ENCODE measurements at places on chromosomes 16 and 17.

DNA sequence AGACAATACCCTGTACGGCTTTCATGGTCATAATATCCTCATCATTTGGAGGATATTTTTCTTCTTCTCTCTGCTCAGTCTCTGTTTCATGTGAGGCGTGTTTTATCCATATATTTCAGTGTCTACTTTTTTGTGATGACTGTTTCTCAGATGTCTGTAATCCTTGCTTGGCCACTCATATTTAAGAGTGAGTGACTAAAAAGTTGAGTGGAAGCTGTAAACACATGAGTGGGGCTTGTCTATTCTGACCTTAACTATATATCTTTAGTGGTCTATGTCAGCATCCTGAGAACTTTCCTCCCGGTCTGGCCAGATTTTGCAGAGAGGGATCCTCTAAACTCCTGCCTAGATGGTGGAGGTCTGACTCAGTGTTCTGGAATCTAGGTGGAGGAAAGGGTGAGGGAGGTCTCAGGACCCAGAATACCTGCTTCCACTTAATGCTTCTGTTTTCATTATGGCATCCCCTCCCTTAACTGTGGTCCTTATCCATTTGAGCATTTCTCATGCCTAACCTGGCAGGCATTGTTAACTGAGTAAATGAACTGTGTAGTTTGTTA is 6.0 kb downstream of the DDX19B start:
- no peak for DNase-seq

GRCh38 chr16:7644176-7644575 is 311.5 kb downstream of the RBFOX1 start:
- DNase-seq = no peak

DNA sequence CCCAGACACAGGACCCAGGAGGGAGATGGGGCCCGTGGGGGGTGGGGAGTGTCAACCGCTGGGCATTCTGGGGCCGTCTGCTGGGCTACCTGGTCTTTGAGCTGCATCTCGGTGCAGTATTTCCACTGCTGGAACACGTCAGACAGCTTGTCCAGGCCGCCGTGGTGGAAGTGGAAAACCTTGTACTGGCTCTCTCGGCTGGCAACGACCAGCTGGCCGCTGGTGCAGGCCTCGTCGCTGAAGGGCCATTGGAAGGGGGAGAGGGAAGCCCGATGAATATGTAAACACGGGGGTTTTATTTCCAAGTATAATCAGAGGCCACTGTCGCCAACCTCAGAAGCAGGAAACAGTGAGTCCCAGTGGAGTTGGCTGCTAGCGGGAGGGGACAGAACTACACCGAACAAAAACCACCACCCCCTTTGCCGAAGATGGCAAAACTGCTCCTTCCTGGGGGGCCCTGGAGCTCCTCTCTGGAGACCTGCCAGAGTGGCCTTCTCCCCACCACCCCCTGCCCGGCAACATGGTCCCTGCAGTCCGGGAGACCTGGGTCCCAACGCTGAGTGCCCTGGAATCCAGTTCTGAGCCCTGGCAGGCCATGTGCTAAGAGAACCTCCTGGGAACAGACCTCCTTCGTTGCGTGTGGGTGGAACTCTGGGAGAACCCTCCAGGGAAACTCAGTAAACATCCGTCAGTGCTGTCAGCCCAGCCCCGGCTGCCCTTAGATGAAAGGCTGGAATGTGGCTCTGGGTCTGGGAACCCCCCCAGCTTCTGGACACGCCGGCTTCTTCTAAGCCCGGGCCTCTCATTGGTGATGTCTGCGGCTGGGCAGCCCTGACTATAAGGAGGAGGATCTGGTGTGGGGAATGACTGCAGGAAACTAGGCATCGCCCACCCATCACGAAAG is 84.1 kb downstream of the TBC1D16 start:
- DNase-seq = no peak

- DNase-seq = no peak
Measured at GRCh38 chr17:79370126-79370525, 240.7 kb downstream of the RBFOX3 start.

GRCh38 chr17:70049801-70050591 is 25.0 kb upstream of the KCNJ16 start:
- no peak for DNase-seq

DNA sequence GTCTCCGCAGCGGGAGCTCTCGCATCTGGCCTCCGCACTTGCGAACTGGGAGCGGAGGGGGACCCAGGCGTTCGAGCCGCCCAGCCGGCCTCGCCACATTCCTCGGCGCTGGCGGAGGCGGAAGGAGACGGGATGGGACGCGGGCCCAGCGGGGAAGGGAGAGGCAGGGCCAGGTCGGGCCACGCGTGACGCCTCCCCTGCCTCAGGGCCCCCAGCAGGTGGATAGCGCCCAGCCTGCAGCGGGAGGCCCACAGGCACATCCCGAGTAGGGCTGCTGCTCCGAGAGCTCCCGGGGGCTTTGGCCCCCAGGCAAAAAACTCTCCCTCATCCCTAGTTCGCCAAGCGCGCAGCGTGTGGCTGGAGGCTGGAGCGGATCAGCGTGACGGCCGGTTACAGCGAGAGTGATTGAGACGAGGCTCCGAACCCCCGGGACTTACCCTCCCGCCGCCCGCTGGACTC is 800 bp downstream of the PLEKHH3 start:
- peak; percentile 8 for DNase-seq

- no peak for DNase-seq
Measured at GRCh38 chr16:19743816-19744159, 25.7 kb downstream of the IQCK start.

- DNase-seq = no peak
Measured at GRCh38 chr16:80547145-80547544, 6.4 kb downstream of the DYNLRB2 start.

- no peak for DNase-seq
Measured at GRCh38 chr17:50913120-50913519, 47.0 kb upstream of the TOB1 start.

DNA sequence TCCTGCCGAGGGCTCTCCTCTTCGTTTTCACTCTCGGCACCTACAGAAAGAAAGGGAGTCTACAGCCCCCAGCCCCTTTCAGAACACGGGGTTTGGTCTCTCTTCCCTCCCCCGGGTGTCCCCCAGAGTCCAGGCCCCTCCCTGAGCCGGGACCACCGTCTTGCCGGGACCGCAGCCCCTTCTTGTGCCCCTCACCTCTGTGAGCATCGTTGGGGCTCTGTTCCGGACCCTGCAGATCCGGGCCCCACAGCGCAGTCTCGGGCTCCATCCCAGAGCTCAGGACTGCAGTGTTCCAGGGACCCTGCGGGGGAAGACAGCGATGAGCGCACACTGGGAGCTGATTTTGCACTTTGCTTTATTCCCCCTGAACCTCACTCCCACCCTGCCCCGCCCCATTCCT is 2.8 kb downstream of the ZNF629 start:
- no peak for DNase-seq

GRCh38 chr17:40174514-40174913 is 2.8 kb upstream of the RAPGEFL1 start:
- DNase-seq = no peak

GRCh38 chr17:50072130-50072529 is 16.2 kb downstream of the ITGA3 start:
- DNase-seq = peak; percentile 82

DNA sequence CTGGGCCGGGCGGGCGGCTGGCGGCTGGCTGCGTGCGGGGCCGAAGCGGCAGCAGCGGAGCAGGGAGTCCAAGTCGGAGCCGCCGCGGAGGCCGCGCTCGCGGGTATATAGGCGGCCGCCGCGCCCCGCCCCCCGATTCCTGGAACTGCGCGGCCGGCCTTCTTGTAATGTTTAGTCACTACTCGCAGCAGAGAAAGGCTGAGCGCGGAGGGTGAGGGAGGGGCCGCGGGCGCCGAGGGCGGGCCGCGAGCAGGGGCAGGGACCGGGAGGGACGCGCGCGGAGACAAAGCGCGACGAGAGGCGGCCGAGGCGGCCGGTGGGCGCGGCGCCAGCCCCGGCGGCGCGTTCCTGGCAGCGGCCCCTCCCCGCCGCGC is at the start of gene SOCS3:
SOCS3 (minus strand) TSS at position 81 of the 374 bp plus-strand sequence. CDS start 982 bp downstream, outside the sequence.
- DNase-seq = peak; percentile 84

GRCh38 chr17:67358612-67359011 is 7.8 kb downstream of the PSMD12 start:
- no peak for DNase-seq

GRCh38 chr17:385178-385835 is 32.7 kb upstream of the RPH3AL start:
- DNase-seq = no peak

DNA sequence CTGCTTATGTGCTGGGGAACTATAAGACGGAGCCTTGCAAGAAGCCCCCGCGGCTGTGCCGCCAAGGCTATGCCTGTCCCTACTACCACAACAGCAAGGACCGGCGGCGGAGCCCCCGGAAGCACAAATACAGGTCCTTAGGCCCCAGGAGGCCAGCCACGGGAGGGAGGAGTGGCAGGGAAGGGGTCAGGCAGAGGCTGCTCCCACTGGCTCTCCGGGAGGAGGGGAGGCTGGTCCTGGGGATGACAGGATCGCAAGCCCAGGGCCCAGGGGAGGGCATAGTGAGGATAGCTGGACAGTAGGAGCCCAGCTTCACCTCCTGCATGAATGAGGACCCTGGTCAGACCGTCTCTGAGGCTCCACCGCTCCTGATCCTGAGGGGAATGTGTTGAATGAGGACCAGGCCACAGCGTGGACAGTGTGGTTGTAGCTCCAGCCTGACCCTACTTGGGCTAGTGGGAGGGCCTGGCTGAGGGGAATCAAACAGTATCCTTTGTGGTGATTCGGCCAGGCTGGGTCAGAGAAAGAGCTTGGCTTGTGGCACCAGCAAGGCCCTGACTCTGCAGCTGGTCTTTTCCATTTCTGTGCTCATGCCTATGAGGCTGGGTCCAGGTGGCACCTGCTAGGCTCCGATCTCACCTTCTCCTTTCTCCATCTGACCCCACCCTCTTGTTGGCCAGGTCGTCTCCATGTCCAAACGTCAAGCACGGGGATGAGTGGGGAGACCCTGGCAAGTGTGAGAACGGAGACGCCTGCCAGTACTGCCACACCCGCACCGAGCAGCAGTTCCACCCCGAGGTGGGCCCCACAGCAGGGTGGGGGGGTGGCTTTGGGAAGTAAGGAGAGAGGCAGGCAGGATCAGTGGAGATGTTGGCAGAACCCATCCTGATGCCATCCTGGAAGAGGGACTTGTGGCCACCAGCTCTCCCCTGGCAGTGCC is 28.7 kb downstream of the UNK start:
- no peak for DNase-seq

DNA sequence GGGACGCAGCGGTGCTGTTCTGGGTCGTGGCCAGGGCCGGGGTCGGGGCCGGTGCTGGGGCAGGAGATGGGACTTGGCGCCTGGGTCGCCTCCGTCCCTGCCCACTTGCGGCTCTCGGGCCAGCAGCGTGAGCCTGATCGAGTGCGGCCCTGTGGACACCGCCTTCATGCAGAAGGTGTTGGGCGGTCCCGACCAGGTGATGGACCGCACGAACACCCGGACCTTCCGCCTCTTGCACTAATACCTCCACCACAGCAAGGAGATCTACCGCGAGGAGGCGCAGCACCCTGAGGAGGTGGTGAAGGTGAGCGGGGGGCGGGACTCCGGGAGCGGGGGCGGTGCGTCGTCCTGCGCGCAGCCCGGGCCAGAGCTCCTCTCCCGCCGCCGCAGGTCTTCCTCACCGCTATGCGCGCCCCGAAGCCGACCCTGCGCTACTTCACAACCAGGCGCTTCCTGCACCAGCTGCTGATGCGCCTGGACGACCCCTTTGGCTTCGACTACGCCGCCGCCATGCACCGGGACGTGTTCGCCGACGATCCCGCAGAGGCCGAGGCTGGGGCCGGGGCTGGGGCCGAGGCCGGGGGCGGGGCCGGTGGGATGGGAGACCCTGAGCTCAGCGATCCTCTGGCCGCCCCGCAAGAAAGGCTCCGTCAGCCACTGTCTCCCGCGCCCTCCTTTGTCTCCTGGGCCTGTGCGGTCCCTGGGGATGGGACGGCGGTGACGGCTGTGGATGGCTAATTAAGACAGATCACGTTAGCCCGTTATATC is 4.5 kb upstream of the HSD17B1 start:
- DNase-seq = peak; percentile 76

GRCh38 chr17:7720125-7720524 is 2.6 kb downstream of the DNAH2 start:
- DNase-seq = no peak

GRCh38 chr16:79012671-79013434 is 587.7 kb downstream of the MAF start:
- DNase-seq = no peak

DNA sequence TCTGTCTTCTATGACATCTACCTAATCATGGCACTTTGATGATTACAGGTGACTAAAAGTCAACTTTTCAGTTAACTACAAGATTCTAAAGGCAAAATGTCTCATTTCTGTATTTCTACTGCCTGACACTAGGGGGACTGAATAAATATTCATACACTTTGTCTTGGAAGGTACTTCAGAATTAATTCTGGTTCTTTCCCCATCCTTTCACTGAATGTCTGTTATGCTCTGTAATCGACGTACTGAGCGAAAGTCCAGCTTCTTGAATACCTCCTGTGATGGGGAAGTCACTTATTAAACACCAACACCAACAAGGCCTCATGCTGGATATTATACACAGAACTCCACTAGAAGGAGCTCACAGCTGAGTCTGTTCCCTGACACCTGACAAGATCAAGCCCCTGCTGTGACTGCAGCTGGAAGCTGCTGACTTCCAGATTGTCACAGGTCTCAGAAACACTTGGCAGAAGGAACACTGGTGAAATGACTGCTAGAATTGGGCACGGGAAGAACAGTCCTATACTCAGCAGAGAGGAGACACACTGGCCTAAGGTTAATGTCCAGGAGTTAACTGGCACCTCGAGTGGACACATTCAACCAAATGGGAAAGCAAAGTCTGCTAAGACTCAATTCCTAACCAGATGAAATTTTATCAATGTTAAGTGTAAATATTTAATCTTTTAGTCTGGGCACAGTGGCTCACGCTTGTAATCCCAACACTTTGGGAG is 31.9 kb downstream of the CMC2 start:
- DNase-seq = no peak

GRCh38 chr16:1953734-1954133 is 755 bp downstream of the RPL3L start:
- peak; percentile 2 for DNase-seq

- DNase-seq = no peak
Measured at GRCh38 chr17:80203471-80203963, 16.6 kb downstream of the SGSH start.
